ENCODE measurements at places on chromosomes 7 and 10.

DNA sequence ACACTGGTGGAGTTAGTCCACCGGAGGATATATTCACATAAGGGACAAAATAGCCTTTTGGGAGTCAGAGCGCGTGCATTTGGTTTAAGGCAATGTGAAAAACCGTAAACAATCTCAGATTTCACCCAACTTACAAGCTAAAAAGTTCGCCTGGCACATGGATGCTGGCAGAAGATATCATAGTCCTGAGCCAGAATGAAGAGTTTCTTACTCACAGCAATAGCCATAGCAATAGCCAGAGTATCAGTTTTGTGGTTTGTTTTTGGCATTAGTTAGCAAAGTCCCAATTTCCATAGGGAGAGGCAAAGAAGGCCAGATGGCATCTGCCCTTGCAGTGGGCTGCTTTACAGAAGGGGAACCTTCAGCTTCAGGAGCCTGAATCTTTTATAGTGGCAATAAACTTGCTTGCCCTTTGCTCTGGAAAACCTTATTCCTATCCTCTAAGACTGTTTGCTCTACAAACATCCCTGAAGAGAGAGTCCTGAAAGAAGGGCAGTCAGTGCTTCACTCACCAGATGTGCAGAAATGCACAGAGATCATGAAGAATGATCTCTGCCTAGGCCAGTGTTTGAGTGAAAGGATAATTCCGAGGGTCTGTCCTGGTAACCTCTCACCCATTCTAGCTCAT lies 28.7 kb upstream of the RSBN1L start:
- no peak for DNase-seq

GRCh38 chr7:142511374-142511773 lies 237.9 kb upstream of the PRSS1 start:
- DNase-seq = no peak

DNA sequence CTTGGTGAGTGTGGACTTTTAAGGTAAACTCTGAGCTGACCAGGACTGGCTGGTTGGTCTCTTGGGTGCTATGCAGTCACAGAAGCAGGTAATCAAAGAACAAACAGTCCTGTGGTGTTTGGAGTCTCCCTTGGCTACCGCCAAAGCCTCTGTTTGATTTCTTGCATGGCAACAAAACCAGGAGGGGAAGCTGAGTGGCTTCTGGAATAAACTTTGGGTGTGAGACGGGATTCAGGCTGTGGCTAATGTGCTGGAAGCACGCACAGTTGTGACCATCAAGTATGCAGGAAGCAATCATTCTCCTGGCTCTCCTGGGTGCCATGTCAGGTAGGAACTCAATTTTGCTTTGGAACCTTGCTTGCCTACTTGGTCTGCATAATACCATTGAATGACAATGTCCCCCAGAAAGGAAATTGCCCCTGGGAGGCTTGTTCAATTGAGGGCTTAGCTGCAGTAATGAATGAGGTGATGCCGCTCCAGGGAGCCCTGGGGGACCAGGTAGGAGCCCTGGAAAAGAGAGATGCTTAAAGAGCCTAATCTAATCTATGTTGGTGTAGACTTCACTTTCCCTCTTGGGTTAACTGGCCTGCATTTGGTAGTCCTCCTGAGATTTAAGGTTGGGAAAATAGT lies at the start of gene CDHR3:
Gene CDHR3 (plus strand): TSS at position 227 of the 630 bp plus-strand sequence. CDS start 55 bp downstream, at position 282.
- DNase-seq = no peak

DNA sequence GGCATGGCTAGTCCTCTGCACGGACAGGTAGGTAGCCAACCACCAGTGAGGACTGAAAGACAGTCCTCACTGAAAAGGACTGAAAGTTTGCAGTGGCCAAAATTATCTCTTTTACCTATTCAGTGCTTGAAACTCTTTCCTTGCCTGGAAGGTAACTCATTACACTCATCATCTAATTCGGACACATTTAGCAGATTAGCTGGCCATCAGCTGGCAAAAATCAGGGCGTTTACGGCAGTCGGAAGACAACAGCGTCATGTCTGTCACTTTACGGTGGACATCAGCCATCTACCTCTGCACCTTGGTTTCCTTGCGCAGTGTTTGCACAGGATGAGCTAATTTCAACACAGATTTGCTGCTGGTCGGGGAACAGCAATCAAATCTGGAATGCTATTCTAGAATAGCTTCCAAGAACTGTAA lies 740 bp downstream of the ANXA7 start:
- no peak for DNase-seq

GRCh38 chr7:47378728-47379395 lies 203.0 kb downstream of the TNS3 start:
- no peak for DNase-seq

GRCh38 chr7:23044581-23044980 lies 30.7 kb upstream of the HYCC1 start:
- DNase-seq = no peak

DNA sequence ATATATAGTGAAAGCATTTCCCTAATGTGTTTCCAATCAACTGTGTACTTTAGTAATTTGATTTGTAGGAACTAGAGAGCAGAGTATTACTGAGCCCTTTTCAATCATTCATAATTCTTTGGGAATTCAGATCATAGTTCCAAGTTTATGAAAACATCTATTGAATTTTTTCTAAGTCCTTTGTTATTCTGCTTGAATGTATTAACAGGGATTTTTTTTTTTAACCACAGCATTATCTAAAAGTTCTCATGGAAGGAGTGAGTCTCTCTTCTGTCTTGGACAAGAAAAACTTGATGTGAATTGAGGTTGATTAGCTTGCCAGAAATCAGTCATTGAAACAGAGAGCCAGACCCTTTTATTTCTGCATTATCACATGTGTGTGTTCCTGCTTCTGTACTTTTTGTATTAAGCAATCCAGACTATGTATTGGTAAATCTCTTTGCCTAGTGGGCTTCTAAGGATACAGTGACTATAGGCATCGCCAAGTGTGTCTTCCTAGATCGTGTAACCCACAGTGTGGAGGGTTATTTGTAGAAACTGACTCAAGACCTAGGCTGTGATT lies 59.9 kb downstream of the BMPER start:
- no peak for DNase-seq

Data from right forelimb (tissue), 1 donor.